ENCODE measurements at places on chromosomes 4 and X.

- no peak for DNase-seq
Observed at GRCh38 chr4:153547520-153547919, 81.4 kb downstream of the TMEM131L start.

DNA sequence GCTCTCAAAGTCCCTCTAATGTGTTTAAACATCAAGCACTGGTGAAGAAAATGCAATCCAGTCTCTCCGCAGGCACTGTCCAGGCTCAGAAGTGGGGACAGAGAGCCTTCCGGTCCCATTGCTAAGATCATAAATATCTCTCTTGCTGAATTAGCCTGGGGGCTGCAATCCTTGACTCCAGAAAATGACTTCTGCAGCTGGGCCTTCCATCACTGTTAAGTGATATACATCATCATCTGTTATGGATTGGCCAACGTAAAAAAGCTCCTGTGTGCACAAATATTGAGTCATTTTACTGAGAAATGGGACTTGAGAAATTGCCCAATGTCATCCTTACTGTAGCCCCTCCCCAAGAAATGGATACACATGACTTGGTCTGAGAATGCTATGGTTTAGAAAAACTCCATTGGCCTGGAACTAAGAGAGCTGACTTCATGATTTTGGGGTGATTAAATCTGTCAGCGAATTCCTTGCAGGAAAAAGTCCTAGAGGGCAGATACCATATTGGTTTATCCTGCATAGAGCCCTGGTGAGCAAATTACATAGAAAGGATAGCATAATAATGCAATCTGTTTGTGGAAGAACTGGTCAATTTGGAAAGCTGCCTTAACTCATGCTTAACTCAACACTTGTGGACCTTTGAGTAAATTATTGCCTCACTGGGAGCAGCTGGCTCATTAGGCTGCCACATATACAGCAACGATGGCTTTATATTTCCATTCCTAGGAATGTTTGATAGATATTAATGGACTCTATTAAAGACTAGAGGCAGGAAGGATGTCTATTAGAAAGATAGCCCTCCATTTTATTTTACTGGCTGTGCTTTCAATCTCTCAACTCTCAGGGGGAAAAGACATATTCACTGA, 346.1 kb downstream of the GBA3 start:
- no peak for DNase-seq

- DNase-seq: no peak
Observed at GRCh38 chr4:149077181-149077580, 635.0 kb upstream of the NR3C2 start.

DNA sequence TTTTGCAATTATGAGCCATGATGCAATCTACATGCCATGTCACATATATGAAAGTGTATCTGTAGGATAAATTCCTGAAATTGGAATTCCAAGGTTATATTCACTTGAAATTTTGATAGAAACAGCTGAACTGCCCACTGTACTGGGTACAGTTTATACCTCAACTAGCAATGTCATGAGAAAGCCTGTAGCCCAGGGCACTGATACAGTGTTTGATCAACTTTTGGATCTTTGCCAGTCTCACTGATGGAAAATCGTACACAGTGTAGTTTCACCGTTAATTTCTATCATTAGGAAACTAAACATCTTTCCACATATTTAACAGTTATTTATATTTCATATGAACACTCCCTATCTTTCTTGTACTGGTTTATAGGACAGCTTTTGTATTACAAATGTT, 34.2 kb downstream of the TAPT1 start:
- DNase-seq: no peak

- no peak for DNase-seq
Observed at GRCh38 chr4:100428051-100428450, 89.8 kb downstream of the EMCN start.

GRCh38 chrX:18946157-18946556, 37.8 kb downstream of the PHKA2 start:
- DNase-seq: no peak

DNA sequence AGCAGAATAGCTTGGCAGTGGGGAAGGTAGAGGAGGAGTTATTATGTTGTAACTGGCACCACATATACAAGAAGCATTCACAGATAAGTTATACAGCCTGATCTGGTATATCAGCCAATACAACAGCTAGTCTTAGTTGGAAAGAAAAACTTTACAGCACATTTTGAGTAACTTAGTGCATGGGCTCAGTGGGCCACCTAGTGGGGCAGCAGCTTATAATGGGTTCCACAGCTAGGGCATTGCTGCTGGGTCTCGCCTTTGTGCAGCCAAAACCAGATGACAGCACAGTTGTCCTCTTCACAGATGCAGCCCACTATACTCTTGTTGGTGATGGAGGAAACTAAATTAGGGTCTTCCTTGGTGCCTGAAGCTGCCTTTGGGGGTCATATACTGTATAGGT, 448.1 kb upstream of the RASGEF1B start:
- DNase-seq: no peak

GRCh38 chr4:151418385-151418784, 9.4 kb downstream of the FHIP1A start:
- DNase-seq: no peak

GRCh38 chr4:80069837-80070731, 2.9 kb downstream of the ANTXR2 start:
- no peak for DNase-seq

DNA sequence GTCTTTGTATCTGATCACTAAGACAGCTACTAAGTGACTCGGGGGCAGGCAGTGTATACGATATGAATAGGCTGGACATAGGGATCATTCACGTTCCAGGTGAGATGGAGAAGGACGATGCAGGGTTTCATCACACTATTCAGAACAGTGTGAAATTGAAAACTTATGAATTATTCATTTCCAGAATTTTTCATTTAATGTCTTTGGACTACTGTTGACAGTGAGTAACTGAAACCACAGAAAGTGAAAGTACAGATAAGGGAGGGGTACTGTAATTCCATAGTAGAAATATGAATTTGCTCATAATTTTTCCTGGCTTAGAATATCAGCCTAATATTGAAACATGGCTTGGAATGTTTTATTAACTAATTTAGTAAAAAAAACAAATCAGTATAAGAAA, 24.4 kb downstream of the TMEM144 start:
- DNase-seq: no peak

- no peak for DNase-seq
Observed at GRCh38 chr4:175559526-175559925, 252.5 kb downstream of the GPM6A start.

DNA sequence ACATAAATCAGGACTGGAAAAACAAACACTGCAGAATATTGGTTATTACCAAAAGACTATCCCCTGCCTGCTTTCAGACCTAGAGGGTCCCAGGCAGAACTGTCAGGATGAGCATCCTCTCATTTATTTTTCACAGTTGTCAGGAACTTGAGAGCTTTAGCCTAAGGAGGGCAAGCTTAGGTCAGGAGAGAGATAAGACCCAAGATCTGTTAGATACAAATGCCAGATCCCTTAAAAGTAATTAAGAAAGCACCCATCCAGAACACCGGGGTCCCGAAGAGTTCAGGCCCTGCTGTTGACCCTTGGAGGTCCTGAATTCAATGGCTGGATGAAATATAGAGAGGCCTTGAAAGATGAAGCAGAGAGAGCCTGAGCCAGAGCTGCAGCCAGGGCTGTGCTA, 5.9 kb upstream of the MAGEB3 start:
- no peak for DNase-seq

GRCh38 chr4:148634476-148634875, 192.3 kb upstream of the NR3C2 start:
- no peak for DNase-seq

- no peak for DNase-seq
Observed at GRCh38 chrX:130746709-130747342, 156.2 kb downstream of the ENOX2 start.

DNA sequence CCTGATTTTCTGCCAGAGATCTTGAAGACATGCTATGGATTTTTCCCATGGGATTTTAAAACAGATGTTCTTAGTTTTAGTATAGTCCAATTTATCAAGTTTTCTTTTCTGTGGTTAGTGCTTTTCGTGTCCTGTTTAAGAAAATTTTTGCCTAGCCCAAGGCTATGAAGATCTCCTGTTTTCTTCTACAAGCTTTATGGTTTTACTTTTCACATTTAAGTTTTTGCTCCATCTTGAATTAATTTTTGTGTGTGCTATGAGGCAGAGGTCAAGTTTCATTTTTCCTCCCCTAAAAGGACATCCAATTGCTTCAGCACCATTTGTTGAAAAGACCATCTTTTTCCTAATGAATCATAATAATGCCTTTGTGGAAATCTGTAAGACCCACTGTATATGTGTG, 65.6 kb downstream of the POLR2B start:
- DNase-seq: no peak

DNA sequence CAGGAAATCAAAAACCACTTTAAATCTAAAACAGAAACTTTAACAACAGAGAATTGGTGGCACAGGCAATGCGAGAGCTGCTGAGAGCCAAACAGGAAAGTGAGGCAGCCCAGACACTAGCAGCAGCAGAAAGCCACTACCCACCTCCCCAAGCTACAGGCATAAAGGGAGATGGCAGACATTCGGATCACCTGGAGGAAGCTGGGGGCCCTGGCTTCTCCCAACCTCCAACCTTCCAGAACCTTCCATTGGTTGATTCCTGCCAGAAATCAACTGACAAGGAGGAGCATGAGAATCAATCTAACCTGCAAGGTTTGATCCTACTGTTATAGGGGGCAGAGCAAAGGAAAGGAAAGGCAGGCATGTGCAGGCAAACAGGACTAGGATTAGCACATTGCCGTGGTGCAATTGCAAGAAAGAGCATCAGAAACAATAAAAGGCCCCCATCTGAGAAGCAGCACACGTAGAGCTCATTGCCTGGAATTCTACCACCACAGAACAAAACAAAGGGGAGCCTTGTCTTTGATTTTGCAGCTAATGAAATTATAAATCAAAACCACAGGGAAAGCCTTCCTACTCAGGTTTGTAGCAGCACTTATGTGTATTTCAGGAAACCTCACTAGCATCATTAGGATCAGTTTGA, 427.3 kb upstream of the RASGEF1B start:
- no peak for DNase-seq

GRCh38 chr4:120824946-120825345, 97.6 kb downstream of the PRDM5 start:
- no peak for DNase-seq

- peak; percentile 59 for DNase-seq
Observed at GRCh38 chr4:120071192-120071795, 4.6 kb upstream of the MAD2L1 start.

DNA sequence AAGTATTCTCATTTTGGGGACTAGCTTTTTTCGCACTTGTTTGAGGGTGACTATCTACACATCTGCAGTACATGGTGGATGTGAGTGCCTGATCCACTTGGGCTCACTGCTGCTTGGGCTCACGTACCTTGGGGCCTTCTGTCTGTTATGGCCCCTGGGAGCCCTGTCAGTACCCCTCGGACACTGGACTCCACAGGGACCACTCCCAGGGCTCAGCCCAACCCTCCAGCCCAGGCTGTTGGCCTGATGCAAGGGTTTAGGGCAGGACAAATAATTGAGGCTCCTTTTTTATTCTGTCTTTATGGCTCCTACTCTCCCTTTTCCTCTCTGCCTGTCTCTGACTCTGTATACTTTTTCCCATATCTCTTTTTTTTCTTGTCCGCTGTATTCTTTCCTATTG, 32.7 kb upstream of the MSN start:
- DNase-seq: no peak

GRCh38 chrX:8869812-8870211, 68.6 kb upstream of the FAM9A start:
- DNase-seq: no peak
